ENCODE measurements at places on chromosomes 1 and 21.

DNA sequence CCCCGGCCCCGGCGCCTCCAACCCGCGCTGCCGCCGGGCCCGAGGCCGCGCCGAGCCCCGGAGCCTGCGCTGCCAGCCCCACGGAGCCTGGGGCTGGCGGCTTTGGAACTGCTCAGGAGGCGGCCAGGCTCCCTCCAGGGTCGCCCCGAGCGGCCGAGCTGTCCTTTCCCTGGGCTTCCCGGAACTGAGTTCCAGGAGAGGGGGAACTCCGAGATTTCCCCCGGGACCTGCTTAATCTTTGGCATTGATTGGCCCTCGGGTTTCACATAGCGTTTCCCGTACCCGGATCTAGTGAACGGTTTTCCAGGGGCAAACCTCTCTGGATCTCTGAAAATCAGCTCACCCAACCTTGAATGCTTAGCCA, 504 bp downstream of the H6PD start:
- DNase-seq = no peak

- peak; percentile 63 for DNase-seq
Measured at GRCh38 chr1:24540906-24541710, 14.8 kb upstream of the NCMAP start.

DNA sequence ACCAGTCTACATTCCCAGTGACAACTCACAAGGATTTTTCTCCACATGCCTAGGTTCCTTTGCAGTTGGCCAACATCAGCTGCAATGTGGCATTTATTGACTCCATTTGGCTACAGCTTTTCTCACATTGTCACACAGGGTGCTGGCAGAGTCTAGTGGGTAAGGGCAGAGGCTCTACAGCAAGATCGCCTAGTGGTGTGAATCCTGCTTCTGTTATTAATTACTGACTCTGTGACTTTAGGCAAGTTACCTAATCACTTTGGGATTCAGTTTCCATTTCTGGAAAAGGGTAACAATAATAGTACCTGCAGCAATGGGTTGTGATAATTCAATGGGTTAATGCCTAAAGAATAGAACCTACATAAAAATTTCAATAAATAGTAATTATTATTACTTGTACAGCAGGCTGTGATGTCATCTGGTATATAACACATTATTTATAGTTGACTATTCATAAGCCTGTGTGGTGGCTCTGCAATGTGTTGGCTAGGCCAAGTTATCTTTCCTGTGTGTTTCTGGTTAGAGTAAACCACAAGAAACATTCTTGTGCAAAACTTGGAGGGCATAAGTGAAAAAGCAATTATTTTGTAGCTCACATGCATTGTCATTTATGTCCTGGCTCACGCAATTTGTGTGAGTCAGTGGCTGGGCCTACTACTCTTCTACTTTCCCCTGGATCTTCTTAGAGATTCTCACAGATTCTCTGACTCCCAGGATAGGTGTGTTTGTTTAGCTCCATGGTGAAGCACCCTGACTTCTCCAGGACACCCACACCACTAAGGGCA, 59.5 kb downstream of the PTGS2 start:
- DNase-seq = peak; percentile 27

GRCh38 chr1:219490566-219490965, 122.3 kb downstream of the ZC3H11B start:
- DNase-seq = no peak

GRCh38 chr1:186948535-186948934, 119.8 kb downstream of the PLA2G4A start:
- DNase-seq = no peak

- DNase-seq = no peak
Measured at GRCh38 chr1:29684141-29684540, 447.8 kb downstream of the PTPRU start.

- no peak for DNase-seq
Measured at GRCh38 chr1:85612704-85613361, 32.3 kb downstream of the CCN1 start.

DNA sequence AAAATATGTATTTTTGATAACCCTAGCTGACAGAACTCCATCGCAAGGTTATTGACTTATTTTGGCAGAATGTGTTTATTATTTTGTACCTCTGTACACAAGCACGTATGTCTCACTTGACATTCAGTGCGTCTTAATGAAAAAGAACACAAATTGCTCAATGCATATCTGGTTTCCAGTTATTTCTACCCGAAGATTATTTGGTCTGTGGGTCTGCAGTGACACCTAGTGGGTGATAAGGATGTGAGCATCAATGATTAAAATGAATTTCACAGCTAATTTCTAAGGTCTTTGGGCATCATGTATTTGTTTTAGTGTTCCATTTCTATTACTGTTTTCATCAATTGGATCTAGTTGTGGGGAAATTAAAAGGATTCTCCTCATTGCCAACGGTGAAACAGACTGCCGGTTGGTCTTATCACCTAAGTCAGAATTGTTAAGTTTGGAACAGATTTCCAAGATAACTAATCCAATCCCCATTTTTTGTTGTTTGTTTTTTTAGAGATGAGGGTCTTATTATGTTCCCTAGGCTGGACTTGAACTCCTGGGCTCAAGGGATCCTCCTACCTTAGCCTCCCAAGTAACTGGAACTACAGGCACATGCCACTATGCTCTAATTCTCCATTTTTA, 13.9 kb downstream of the DDX20 start:
- peak; percentile 66 for DNase-seq

- DNase-seq = no peak
Measured at GRCh38 chr21:43268086-43268803, 99.4 kb downstream of the CRYAA start.

DNA sequence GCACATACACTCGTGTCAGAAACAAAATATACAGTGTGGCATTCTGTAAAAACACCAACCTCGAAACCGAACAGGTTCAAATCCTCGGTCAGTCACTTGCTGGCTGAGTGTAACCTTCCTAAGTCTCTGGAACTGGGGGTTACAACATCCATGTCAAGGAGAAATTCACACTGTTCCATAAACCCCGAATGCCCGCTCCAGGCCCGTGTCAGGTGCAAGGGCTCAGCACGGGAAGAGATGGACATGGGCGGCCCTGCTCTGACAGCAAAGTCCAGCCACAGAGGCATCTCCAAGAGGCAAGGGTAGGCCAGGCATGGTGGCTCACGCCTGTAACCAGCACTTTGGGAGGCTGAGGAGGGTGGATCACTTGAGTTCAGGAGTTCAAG, 79.5 kb downstream of the SLC66A1 start:
- DNase-seq = peak; percentile 22

GRCh38 chr1:7218210-7218832, 433.1 kb downstream of the CAMTA1 start:
- peak; percentile 52 for DNase-seq

DNA sequence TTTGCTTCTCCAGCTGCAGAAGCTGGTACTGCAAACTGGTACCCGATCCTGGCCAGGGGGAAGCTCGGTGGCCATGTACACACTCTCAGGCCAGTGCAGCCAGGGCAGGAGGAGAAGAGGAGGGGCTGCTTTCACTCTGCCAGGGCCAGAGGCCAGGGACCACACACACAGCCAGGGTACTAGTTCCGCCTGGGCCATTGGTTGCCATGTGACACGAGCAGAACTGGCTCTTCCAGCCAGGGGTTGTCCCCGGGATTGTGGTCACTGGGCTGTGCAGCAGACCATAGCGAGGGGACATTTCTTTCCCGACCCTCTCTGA, 3.7 kb upstream of the SHISAL2A start:
- no peak for DNase-seq

- no peak for DNase-seq
Measured at GRCh38 chr1:205530116-205530515, 25.6 kb downstream of the CDK18 start.

DNA sequence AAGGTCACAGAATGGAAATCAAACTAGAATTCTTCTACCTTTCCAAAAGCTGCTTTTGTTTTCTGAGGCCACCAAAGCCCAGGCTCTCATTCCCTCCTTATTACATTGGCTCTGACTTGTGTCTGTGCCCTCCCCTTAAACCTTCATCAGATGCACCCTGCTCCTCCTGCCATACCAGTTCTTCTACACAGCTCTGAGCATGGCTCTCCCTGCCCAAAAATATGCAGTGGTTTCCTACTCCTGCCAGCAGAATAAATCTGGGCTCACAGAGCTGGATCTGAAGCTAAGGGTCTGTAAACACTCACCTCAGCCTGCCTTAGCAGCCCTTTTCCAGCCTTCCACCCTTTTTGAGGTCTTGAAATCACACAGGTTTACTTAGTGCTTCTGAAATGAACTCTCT, 55.0 kb downstream of the TTC3 start:
- no peak for DNase-seq

- peak; percentile 64 for DNase-seq
Measured at GRCh38 chr1:167401260-167401873, 117.0 kb downstream of the CD247 start.

- DNase-seq = peak; percentile 84
Measured at GRCh38 chr1:11749203-11749689, 12.7 kb upstream of the C1orf167 start.

DNA sequence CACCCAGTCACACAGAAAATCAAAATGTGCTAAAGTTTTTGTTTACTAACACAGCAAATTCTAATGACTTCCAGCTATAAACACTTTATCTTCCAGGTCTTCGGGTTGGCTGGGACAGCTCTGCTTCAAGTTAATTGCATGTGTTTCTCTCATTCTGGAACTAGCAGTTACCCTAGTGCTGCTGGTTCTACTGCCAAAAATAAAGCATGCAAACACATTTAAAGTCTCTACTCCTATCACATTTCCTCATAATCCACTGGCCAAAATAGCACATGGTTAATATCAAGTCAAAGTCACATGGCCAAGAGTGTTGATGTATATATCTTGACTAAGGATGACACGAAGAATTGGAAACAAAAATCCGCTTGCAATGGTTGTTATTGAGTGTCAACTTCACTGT, 973.1 kb upstream of the ADGRL2 start:
- DNase-seq = no peak

- no peak for DNase-seq
Measured at GRCh38 chr1:17338706-17339493, 30.9 kb downstream of the PADI4 start.

DNA sequence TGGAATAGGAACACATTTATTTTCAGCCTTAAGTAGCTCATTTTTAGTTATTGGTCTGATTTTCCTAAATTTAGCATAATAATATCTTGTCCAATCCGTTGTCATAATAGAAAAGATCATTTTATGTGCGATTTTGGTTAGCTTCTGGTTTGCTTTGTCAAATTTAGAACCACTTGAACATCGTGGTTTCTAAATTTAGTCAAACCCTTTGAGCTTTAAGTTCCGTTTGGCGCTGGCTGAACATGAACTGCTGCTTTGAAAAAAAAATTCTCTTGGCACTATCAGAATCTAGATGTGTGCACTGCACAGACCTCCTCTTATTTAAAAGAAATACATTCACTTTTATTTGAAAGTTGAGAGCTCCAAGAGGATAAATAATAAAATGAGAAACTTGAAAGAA, 370.6 kb downstream of the PTPRC start:
- DNase-seq = peak; percentile 32

GRCh38 chr1:240232530-240232929, 140.8 kb downstream of the FMN2 start:
- no peak for DNase-seq

- no peak for DNase-seq
Measured at GRCh38 chr1:117512728-117513321, 93.0 kb upstream of the TENT5C start.

DNA sequence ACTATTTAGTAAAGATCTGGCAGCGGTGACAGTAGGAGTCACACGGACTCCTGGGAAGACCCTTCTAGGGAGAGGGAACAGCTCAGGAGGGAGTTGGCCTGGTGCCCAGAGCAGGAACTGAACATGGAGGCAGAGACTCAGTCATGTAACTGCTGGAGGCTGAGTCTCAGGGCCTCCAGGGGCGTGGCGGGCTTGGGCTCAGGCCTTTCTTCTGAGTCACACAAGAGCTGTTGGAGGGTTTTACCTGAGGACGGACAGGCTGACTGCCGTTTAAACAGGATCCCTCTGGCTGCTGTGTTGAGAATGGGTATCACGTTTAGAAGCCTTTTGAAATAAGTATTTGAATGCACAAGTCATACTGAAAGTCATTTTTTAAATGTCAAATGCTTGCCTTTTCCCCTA, 7.2 kb upstream of the ETS2 start:
- DNase-seq = peak; percentile 73

DNA sequence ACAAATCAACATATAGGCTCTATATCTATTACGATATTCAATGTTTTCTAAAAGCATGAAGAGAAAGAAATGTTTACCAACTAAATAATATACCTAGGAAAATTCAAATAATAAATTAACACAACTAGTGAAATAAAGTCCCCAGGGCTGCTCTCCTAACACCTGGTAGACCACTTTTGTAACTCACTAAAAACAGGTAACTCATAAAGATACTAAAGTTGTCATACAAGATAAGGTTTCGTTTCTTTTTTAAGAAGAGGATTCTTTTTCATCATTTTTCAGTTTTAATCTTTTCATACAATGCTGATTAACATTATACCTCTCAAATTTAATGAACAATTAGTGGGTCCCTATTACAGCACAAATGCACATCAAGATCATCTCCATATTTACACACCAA, 99.0 kb downstream of the ZZZ3 start:
- no peak for DNase-seq

DNA sequence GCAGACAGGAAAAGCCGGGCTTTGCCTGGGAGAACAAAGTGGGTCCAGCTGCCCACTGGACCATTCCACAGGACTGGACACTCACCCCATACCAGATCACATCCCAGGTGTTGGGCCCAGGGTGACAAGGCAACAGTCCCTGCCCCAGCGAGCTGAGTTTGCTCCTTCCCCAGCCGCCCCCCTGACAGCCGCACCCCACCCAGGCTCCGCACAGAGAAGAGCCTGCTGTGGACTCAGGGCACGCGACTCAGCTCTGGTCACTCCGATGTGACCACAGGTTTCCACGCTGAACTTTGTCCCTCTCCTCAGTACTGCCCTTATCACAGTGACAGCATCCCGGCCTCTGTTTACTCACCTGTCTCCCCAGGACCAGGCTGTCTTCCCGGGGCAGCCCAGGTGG, 1.2 kb downstream of the BMP8B start:
- no peak for DNase-seq

- DNase-seq = no peak
Measured at GRCh38 chr1:115557715-115558114, 84.1 kb upstream of the VANGL1 start.

- no peak for DNase-seq
Measured at GRCh38 chr1:228323401-228323800, 83.2 kb downstream of the TRIM11 start.

DNA sequence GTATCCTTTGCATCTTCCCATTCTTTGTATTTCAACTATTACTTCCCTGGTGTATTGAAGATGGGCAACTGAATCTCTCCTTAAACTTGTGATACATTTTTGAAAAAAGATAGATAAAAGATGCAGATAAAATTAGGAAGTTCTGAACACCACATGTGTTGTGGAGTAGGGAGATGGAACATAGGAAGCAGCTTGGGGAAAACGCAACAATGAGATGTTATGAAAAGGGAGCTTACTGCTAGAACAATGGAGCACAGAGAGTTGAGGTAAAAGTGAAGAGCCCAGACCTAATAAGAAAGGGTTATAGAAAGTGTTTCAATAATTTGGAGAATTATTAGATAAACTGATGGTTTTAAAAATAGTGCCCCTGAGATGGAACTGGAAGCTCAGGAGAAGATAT, 20.9 kb downstream of the GNAI3 start:
- no peak for DNase-seq

- no peak for DNase-seq
Measured at GRCh38 chr1:93723733-93724270, 42.2 kb upstream of the BCAR3 start.

All from activated CD4-positive, alpha-beta T cell treated with anti-CD3 and anti-CD28 coated beads for 36 hours (primary cell).